ENCODE measurements at places on chromosomes 2 and 18.
A peak's percentile ranks its signal among the peaks of the same experiment; 100 is the strongest.

- DNase-seq = peak; percentile 63
Observed at GRCh38 chr2:240435457-240435947, at the start of gene GPC1. TSS of gene GPC1 (plus strand) at chr2:240435663. CDS start at chr2:240435919, 256 bp downstream.

GRCh38 chr2:128797937-128798336 is 479.3 kb upstream of the HS6ST1 start:
- DNase-seq = no peak

GRCh38 chr2:33859811-33860461 is 260.8 kb upstream of the FAM98A start:
- DNase-seq = no peak

DNA sequence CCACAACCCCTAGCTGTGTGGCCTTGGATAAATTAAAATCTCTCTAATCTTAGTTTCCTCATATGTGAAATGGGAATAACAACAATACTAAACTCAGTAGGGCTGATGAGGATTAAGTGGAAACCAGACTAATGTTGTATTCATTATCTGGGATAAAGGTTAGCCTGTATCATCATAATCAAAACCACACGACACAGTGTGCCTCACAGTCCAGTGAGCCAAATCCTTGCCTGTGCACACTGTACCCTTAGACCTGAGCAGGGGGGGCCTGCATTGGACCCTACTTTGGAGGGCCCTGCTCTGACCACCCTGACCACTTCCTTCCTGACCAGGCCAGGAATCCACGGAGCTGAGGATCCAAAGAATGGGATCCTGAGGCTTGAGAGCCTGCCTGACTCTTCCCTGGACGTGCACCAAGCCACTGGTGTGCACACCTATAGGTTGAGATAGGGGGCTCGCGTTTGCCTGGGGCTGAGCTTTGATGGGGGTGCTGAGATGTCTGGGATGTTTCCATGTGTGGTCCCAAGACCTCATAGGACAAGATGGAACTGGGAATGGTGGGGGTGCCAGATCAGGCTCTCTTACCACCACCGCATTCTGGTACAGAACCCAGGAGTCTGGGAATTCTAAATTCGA is 69.7 kb downstream of the TGOLN2 start:
- no peak for DNase-seq

- DNase-seq = no peak
Observed at GRCh38 chr2:230898713-230899091, 26.3 kb downstream of the GPR55 start.

DNA sequence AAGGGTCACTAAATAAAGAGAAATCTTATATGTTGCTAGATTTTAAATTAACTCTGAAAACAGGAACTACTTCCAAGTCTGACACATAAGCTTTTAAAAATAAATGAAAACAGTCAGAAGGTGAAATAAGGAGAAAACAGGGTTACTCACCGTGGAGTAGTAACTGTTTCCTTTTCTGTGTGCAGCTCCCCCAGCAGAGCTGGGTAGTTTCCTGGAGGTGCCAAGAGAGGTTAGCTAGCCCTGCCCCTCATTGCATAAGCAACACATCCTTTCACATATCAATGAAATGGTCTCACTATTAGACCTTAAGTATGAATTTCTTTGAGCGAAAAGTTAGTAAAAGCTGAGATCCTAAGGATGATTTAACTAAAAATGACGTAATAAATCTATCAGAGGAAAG is 54.0 kb upstream of the GPR75 start:
- no peak for DNase-seq

DNA sequence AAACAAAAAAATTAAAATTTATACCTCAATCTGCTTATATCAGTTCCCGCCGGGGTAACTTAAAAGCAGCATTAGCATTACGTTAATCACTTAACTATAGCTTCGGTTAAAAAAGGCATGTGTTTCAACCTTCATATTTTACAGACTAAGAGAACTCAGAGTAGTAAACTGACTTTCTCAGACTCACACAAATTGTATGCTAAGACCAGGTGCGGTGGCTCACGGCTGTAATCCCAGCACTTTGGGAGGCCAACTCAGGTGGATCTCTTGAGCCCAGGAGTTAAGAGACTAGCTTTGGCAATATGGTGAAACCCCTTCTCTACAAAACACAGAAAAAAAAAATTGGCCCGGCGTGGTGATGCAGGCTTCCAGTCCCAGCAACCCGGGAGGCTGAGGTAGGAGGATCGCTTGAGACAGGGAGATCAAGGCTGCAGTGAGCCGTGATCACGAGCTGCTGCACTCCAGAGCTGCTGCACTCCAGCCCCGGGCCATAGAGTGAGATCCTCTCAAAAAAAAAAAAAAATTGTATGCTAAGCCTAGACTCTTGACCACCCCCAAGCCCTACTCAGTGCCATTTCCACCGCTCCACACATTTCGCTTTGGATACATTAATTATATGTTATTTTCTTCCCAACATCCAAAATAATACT is 2.4 kb downstream of the HNRNPLL start:
- no peak for DNase-seq
